ENCODE measurements at places on chromosomes 2 and 18.

GRCh38 chr2:215363039-215363438 lies 51.2 kb downstream of the ATIC start:
- no peak for DNase-seq

DNA sequence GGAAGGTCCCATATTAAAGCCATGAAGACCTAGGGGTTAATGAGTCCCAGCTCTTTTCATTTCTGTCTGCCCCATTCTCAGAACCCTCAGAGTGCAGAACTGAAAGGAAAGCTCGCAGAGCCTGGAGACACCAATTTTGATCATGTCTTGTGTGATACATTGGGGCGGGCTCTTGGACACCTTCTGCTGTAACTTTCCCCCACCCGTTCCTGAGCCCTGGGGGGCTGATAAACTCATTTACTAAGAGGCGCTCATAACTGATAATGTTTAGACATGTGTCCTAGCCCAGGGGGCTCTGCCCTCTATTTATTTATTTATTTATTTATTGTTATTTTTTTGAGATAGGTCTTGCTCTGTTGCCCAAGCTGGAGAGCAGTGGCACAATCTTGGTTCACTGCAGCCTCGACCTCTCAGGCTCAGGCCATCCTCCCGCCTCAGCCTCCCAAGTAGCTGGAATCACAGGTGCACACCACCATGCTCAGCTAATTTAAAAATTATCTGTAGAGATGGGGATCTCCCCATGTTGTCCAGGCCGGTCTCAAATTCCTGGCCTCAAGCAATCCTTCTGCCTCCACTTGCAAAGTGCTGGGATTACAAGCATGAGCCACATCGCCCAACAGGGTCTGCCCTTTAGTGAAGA lies 72.4 kb upstream of the HAAO start:
- DNase-seq = no peak

- no peak for DNase-seq
Observed at GRCh38 chr2:134676960-134677359, 41.8 kb downstream of the TMEM163 start.

DNA sequence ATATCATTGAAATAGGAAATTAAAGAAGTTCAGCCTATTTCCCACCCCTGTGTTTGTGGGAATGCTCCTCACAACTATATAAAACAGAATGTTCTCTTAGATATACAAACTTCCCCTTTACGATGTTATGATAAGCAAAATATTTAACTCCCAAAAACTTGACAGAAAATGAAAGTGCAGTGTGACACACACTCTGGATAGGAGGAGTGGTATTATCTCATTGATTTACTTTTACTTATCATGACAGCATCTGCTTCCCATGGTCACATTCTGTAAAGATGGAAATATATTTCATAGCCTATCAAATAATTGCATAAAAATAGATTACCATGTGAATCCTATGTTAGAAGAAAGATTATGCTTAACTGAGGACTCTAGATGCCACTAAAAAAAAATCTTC lies 96.6 kb upstream of the STK17B start:
- no peak for DNase-seq

GRCh38 chr2:201953880-201954279 lies 79.8 kb upstream of the FZD7 start:
- DNase-seq = no peak

- no peak for DNase-seq
Observed at GRCh38 chr2:25537526-25537925, 135.9 kb downstream of the DTNB start.

DNA sequence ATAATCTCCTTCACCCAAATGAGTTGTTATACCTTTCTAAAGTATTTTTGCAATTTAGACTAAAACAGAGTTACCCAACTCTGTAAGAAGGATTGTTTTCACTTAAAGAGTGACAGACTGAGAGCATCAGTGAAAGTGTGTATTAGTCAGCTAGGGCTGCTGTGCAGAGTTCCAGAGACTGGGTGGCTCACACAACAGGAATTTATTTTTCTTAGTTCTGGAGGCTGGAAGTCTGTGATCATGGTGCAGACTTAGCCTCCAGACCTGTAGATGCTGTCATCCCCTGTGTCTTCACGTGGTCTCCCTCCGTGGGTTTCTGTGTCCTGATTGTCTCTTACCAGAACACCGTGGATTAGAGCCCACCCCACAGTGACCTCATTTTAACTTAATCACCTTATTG lies 40.0 kb downstream of the BCL2L11 start:
- no peak for DNase-seq

DNA sequence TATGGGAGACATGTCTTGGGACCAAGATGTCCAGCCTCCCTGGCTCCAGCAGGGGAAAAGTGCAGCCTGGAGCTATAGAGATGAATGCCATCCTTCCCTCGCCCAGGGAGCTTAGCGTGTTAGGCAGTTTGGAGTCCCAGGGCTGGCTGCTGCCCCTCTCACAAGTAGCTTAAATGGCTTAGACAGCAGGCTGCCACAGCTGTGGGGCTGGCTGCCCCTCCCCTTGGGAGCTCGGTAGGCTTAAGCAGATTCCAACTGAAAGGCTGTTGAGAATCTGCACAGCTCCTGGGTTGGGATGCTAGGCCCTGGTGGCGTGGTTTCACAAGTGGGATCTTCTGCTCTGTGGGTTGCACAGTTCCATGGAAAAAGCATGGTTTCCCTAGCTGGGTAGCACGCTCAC lies 940.5 kb upstream of the DDX18 start:
- DNase-seq = no peak

- DNase-seq = no peak
Observed at GRCh38 chr2:43718530-43719124, 42.4 kb upstream of the C1GALT1C1L start.

- no peak for DNase-seq
Observed at GRCh38 chr18:45320724-45321123, 294.6 kb upstream of the SLC14A2 start.

DNA sequence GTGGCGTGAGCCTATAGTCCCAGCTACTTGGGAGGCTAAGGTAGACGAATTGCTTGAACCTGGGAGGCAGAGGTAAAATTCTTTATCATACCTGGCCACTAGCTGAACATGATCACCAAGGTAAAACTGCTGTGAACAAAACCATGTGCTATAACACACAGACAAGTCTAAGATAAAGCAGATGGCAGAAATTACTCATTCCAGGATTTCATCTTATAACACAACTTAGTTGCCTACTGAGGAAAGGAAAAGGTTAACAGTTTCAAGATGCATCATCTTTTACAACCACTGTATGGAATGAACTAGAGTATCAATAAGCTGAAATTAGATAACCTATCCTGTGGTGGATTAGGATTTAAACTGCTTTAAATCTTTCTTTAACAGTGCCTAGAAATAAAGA lies 8.3 kb downstream of the ARL5A start:
- no peak for DNase-seq

DNA sequence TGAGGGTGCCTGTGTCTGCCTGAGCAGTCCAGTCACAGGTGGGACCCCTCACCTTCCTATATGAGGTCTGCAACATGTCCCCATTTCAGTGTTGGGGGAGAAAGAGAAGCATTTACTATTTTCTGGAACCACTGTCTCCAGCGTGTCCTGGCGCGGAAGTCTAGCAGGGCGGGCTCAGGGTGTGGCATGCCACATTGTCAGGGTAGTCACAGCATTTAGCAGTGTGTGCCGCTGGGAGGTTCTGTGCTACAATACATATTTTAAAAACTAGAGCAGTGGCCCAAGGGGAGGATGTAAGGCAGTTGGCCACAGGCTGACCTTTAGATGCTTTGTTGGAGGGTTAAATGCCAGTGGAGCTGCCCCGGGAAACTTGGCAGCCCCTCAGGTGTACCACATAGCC lies 12.5 kb downstream of the UBE2F start:
- no peak for DNase-seq

DNA sequence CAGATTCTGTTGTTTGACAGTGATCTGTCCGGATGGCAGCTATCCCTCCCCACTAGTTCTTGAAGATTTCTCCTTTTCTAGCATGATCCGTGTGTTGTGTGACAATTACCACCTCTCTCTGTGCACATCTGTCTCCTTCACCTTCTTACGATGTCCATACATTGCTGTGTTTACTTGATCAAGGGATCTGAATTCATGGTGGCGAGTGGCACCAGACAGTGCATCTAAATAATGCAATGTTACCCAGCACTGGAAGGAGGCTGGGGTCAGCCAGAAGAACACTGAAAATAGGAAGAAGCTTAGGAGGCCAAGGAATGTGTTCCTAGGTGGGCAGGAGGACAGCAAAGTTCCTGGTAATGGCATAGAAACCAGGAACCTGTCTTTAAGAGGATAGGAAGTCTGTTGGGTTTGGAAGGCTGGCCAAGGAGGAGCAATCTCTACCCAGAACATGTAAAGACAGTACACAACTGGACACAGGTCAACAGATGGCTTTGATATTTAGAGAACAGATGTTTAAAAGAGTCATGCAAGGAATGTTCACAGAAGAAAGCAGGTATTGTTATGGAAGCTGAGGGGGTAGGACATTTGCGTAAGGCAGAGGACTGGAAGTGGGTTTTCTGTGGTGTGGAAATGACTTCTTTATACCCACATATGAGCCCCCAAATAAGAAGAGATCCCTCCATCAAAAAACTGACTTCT lies 126.4 kb downstream of the HRH4 start:
- DNase-seq = no peak

Measured in NCI-H446 (cell line).